ENCODE measurements at places on chromosomes 3 and 15.

- peak; percentile 64 for DNase-seq
These were observed 29.7 kb upstream of the STRIT1 start for GRCh38 chr3:155323063-155323666.

DNA sequence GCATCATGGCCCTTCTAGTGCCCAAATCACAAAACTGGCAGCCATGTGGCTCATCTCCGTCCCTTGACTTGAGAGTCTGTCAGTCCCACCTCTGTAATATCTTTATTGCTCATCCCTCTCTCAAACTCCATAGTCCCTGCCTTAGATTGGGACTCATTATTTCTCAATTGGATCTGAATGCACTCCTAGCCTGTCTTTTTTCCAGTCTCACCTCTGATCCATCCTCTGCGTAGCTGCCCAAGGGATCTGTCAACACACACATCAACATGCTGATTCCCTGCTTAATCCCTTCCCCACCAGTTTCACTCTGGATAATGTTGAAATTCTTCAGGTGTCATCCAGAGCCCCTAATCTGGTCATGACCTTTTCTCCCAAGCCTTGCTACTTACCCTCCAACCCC lies 39.3 kb downstream of the NMNAT3 start:
- no peak for DNase-seq

- no peak for DNase-seq
These were observed 29.0 kb upstream of the TBC1D5 start for GRCh38 chr3:17771177-17772017.

GRCh38 chr3:58048301-58048700 lies 40.1 kb downstream of the FLNB start:
- no peak for DNase-seq

DNA sequence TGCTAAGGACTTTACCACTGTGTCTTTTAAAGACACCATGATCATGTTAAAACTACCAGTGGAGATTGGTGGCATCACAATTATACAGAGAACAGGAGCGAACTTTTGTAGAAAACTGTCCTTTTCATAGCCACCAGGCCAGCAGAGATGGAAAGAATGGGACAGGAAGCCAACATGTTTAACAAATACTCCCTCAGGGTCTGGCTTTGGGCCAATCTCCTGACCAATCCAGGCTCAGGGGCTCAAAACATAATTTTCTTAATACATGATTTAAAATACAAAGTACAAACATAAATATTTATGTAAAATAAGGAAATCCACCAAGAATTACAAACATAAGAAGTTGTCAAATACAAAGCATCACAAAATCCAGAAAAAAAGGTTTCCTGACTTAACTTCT lies 266.0 kb downstream of the VPS13C start:
- DNase-seq: no peak

DNA sequence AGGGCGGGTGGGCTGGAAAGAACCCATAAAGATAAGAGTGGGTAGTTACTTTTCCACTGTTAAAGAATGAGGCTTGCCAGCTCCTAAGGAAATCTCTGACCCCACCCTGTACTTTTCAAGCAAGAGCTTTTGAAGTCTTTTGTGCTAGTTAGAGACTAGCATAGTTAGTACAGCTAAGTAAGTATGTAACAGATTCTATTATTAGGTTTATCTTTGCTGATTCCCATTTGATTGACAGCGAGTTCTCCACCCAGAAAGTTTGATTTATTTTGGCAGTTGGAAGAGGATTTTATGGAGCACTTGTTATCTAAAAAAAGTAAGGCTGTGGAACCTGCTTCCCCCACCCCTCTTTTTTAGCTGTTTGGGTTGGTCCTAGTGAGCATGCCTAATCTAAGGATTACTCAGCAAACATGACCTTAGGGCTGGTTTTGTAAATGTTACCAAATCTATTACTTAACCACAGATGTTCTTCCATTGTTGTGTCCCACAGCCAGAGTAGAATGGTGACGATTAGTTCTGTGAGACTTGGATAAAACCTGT lies 57.6 kb downstream of the FNDC3B start:
- no peak for DNase-seq

GRCh38 chr3:176909044-176909443 lies 288.2 kb downstream of the TBL1XR1 start:
- no peak for DNase-seq

- no peak for DNase-seq
These were observed 1294.1 kb downstream of the NSUN3 start for GRCh38 chr3:95356764-95357501.

GRCh38 chr3:107063351-107063750 lies 313.9 kb upstream of the CCDC54 start:
- DNase-seq: no peak

Measured in NCI-H1048 (cell line).